Cerebellar cortex (tissue), 1 donor: ENCODE measurements at places on chromosomes 3 and 15.

DNA sequence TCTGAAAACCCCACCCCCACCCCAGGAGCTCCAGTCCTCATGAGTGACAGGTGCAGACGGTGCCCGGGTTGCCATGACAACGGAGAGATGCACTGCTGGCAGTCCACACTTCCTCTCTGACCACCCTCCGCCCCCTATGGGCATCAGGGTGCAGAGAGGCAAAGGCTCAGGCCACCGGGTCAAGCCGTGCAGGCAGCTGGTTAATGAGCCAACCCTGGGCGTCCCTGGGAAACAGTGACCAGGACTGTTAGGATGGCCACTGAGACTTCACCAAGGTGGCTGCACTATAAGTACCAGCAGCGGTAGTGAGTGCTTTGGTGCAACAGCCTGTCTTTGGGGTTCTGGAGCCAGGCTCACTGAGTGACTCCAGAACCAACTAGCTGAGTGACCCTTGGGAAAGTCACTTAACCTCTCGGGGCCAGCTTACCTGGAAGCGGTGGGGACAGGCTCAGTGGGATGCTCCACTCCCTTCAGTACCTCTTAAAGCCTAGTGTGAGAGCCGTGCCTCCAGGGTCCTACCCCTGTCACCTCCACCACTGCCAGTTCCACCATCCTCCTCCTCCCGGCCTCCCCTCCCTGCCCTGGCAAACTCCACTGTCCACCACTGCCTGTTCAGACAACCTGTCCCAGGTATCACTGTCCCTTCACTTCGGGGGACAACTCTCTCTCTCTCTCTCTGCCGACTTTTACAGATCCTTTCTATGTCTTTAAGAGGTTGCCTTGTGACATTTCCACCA, 121.0 kb upstream of the PRR20G start:
- no peak for DNase-seq

DNA sequence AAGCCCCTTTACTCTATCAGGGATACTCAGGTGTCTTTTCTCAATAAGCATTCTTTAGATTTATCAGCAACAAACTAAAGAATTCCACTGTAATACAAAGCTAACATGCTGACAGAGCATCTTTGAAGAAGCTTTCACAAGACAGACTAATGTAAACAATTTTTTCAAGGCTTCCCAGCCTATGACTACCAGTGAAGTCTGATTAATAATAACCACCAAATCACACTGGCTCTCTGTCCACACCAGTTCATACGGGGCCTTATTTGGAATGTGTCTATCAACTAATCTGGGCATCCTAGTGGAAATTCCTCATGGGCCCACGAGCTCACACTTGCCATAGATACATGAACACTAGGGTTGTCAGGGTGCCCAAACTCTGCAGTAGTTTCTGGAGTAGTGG, 84.5 kb downstream of the EFL1 start:
- DNase-seq = no peak

GRCh38 chr3:127780536-127781400, 41.5 kb downstream of the MGLL start:
- DNase-seq = no peak

DNA sequence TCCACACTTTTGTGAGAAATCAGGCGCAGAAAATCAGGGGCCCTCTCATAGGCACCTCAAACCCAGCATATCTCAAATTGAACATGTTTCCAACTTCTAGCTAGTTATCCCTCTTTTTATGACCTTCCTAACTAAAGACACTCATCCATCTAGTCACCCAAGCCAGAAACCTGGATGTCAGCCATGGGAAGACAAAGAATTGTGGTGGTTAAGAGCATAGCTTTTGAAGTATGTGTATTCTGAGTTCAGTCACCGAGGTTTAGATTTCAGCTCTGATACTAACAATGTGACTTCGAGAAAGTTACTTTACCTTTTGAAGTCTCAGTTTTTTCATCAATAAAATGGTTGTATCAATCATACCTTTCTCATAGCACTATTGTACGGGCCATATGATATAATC, 495.5 kb downstream of the NLGN1 start:
- no peak for DNase-seq

GRCh38 chr15:72047020-72047419, 70.9 kb downstream of the MYO9A start:
- no peak for DNase-seq

- DNase-seq = no peak
These were observed 34.5 kb downstream of the PTPRG start for GRCh38 chr3:61595826-61596225.

DNA sequence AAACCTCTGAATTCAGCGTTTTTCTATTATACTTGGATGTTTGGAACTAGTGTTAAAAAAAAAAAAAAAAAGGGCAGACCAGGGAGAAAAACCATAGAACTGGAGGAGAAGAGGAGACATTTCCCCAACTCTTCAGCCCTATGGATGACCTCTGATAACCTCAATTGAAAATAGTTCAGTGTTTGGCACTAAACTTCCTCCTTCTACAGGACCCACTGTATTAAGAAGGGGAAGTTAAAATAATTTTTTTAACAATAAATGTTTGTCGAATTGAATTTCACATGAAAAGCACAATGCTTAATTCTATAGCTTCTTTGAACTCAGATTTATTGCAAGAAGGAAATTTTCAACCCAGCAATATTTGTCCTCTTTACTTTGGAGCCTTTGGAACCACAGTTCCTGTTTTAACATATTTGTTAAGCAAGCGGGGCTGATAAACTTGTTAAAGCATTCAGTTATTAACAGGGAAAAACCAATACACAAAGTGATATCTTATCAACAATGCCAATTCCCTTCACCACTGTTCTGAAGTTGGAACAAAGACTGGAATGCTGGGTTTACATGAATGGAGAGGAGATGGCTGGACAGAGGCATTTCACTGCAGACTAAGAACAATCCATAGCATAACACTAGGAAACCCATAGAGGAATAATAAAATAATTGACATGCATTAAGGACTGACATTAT, 3.1 kb upstream of the A4GNT start:
- no peak for DNase-seq

GRCh38 chr3:138962854-138963560, 16.0 kb downstream of the FOXL2NB start:
- no peak for DNase-seq

DNA sequence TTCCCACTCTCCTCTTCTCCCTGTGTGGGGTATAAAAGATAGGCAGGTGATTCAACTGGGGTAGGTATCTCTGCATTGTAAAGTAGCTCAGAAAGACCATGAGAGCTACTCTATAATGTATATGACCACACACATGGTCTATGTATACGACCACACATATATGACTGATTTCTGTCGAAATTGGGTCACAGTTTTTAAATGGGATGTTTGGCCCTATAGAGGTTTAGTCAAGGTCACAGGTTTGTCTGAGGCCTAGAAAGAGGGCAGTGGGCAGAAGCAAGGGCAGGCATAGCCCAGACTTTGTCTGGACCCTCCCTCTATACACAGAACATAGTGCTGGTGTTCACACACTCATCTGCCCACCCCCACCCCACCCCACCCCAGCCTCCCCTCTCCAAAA, 4.4 kb downstream of the LAMP3 start:
- no peak for DNase-seq

- DNase-seq = peak; percentile 22
These were observed 48.3 kb upstream of the ACP3 start for GRCh38 chr3:132268956-132269355.

- no peak for DNase-seq
These were observed 106.3 kb upstream of the ABHD17C start for GRCh38 chr15:80588801-80589200.

DNA sequence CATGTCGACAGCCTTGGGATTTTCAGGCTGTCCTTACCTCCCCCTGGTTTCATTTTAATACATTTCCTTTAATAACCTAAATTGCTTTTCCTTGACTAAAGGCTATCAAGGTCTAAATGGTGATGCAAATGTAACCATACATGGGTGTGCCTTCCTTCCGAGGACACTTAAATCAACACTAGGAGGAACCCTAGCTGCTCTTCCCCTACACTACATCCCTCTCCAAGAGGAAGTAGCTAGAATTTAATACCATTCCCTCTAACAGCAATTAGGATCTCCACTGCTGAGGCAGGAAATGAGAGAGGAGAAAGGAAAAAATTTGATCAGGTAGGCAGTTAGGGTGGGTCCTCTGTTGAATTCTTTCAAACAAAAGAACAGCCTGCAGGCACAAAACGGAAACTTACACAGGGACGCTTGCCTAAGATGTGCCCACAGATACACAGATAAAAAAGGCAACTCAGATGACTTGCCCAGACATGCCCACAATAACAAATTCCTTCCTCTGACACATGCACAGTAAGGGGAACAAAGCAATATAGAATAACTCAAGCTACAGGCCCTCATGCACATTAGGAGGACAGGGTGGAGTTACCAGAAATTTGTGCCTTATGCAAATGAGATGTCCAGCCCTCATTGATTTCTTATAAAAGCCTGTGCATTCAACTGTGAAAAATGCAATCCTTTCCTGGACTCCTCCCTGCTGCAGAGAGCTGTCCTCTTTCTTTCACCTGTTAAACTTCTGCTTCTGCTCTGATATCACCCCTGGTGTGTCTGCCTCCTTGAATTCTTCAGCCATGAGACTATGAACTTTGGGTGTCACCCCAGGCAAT, 1024.4 kb upstream of the CADM2 start:
- DNase-seq = no peak

- no peak for DNase-seq
These were observed 82.2 kb downstream of the CPN2 start for GRCh38 chr3:194268654-194269512.

DNA sequence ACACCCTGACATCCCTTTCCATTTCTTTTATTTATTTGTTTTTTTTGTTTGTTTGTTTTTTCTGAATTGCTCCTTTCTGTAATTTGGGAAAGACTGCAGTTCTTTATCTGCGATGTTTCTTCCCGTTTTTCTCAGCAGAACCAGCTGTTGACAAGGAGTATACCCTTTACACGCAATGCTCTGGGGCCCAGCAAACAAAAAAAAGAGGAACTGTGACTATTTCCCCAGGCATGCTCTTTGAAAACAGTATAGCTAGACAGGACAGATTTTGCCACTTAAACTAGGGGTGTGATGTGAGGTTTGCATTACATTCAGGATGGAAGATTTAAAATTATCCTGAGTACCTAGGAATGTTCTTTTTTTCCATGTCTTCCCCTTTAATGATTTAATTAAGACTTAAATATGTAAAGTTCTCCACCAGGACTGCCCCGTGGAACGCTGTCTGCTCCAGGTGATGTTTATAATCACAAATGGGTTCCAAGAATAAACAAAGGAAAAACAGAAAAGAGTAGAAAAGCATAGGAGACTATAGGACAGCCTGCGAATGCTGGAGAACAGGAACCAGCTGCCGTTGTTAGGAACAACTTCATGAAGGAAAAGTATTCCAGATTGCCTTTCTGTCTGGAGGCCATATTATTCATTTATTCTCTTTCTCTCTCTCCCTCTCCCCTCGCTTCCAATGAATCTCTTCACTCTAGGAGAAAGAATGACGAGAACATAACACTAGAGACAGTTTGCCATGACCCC, 43.3 kb downstream of the TGFBR2 start:
- no peak for DNase-seq

DNA sequence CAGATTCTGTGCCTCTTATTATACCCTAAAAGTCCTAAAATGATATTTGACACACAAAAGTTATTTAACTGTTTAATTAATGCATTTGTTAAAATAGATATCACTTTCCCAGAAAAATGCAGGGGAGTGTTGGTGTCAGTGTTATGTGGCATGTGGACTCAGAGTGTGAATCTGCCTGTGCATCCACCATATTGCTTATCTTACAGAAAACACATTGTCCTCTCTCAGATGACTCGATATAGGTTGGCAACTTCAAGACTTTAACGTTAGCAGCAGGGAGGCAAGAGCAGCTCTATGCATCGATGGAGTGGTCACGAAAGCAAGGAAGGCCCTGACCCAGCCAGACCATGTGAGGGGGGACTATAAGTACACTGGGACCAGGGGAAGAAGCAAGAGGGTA, 165.4 kb upstream of the DCBLD2 start:
- no peak for DNase-seq

- DNase-seq = peak; percentile 89
These were observed 25.5 kb downstream of the SLC12A8 start for GRCh38 chr3:125186800-125187598.

- DNase-seq = peak; percentile 30
These were observed 76.8 kb downstream of the TNIK start for GRCh38 chr3:171383206-171384018.

DNA sequence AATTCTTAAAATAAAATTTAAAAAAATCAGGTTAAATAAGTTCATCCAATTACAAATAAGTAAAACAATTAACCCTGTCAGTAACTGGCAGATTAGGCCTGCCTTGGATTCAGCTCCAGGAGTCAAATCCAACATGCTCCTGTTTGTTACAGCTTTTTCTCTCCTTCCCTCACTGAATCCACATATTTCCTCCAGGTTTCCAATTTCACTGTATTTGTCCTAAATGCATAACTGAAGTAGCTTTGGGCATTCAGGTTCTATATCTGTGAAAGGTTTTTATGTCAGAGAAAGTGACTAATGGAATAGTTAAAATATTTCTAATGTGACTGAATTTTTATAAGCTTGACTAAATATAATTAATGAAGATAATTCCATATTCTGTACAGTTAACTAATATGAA, 79.7 kb downstream of the IFT80 start:
- no peak for DNase-seq

DNA sequence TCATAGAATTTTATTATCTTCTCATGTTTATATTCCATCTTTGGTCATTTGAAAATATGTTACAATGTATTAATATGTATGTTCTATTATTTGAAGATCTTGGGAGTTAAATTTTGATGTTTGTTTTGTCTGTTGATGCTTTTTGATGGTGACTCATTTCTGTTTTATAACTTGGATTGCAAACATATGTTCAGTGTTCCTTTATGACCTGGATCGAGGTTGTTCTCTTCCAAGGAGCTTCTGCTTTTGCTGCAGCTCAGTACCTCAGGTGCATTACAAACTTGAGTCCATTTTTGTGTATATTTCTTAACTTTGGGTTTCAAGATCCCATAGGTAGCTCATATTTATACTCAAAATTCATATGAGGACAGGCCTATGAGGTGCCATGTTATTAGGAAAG, 37.1 kb downstream of the ESYT3 start:
- DNase-seq = peak; percentile 29

DNA sequence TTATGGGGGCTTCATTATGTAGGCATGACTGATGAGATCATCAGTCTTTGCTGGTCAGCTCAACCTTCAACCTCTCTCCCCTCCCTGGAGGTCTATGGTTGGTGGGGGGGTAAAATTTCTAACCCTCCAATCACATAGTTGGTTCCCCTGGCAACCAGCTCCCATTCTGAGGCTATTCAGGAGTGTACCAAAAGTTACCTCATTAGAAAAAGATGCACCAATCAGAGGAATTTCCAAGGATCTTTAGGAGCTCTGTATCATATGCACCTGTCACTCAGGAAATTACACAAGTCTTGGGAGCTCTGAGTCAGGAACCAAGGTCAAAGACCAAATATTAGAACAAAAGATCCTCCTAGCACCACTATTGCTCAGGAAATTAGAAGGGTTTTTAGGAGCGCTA, 21.4 kb upstream of the LEO1 start:
- no peak for DNase-seq

DNA sequence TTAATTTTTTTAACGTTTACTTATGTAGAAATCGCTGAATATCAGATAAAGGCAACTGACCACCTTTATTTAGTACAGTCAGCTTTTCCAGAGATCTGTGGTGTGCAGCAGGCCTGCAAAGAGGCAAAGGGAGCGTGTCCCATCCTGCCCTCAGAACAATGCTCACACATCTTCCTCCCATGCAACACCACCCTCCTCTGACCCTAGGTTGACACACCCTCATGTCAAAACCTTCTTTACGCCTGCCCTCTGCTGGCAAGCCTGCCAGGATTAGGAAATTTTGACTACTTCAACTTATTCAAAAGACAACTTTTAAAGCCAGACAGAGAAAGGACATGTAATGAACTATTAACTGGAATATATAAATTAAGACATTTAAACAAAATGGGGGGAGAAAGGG, 513.7 kb downstream of the FOXP1 start:
- peak; percentile 32 for DNase-seq
